Activated gamma-delta T cell (primary cell): ENCODE measurements at places on chromosomes 2 and 18.

DNA sequence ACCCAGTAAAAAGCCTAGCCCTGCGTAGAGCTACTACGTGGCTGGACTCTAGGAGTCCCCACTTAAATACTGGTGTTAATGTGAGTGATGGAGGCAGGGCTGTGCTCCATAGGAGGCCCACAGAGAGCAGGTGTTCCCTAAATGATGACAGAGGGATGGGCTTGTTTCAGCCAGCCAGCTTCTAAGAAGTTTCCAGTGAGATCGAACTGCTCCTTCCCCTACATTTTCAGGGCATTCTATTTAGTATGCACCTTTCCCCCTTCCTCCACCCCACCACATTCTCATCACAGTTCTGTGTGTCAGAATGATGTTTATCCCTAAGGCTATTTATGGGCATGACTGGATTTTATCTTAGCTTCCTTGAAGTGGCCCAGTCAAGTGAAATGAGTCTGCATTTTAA, 213.0 kb downstream of the TRIB2 start:
- DNase-seq = no peak

DNA sequence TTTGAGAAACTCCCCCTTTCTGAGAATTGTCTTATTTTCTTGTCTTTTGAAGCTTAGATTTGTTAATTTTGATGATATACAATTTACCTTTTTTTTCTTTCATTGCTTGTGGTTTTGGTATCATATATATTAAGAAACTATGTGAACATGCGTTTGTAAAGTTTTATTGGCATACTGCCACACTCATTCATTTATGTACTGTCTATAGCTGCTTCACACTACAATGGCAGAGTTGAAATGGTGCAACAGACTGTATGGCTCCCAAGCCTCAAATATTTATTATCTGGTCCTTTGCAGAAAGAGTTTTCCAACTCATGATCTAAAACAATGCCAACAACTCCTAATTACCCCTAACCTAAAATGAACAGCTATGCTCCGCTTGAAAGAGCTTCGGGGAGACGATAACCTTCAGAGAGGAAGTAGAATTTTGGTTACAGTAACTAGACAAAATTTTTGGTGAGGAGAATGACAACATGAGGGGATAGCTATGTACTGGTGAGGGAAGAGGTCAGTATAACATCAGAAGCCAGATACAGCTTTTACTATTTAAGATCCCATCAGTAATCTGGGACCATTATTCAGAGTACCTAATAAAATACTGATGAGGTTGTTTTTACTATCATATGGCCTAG, 16.1 kb downstream of the PPP3R1 start:
- DNase-seq = no peak

DNA sequence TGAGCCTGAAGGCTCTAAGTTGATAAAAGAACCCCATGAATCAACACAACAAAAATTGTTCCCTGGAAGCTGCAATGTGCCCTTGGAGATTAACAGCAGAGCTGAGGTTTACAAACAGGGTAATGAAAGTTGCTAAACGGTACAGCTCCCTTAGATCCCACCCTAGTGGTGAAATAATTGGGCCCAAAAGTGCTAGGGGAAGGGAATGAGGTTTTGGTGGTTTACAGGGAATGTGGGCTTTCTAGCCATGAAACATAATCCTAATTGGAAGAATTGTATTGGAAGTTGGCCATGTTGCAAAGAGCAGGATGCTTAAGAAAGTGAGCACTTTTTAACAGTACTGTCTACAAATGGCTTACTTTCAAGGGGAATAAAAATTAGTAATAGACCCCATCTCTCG, 180.2 kb upstream of the SMIM21 start:
- no peak for DNase-seq

DNA sequence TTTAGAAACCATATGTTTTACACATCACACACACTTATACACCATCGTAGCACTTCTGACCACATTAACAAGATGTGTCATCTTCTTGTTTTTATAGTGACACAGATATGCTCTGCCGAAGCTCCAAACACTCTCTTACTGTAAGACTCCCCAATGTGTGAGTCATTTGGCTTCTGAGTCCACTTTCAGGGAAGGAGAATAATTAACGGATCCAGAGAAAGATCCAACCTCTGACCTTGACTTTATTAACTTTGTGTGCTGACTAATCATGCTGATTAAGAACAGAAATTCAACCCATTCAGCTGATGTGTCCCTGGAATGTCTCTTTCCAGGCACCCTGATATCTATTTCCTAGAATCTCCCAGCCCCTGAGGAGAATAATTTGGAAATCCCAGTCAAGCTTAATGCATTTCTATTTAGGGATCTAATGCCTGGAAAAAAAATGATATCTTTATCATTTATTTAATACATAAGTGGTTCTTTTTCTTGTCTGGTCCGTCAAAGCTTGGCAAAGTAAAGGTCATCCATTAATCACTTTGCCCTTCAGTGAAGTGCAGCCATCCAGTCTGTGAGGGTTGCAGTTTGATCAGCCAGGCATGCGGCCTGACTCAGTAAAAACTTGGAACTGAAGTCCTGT, 615.8 kb upstream of the SYT4 start:
- no peak for DNase-seq
